ENCODE measurements at places on chromosomes 3 and 15. TPM values are rescaled to one million over a fixed set of nuclear protein-coding genes. Genes with fewer than 3 reads are reported as not detected.

The AAGAB gene
- polyA plus RNA-seq = 62.0 TPM

The GOLGA8N gene
- 35.4 TPM for polyA plus RNA-seq

The WDR93 gene
- 3.7 TPM for polyA plus RNA-seq

The IL17RD gene
- 66.6 TPM for polyA plus RNA-seq

The TGM4 gene
- polyA plus RNA-seq = 0.18 TPM

The C2CD4B gene
- polyA plus RNA-seq = 0.28 TPM

The LNP1 gene
- polyA plus RNA-seq = 6.8 TPM

The EFHB gene
- polyA plus RNA-seq = 2.5 TPM

GRCh38 chr3:194541483-194541882, 54.7 kb upstream of the ATP13A3 start:
- DNase-seq = no peak

DNA sequence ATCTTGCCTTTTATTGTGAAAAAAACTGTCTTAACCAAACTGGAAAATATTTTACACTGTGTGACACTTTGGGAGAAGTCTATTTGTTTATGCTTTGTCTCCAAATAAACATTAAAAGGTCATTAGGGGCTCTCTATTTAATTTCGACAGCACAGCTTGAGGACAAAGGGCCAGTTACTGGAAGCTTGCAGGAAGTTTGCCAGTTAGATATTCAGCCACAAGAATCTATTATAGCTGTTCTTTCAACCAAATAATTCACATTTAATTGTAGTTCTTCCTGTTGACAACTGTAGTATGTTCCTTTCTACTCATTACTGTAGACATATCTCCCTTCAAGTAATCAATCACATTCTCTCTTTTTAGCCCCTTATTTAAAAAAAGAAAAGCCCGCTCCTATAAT, 6.1 kb downstream of the CP start:
- peak; percentile 36 for DNase-seq

DNA sequence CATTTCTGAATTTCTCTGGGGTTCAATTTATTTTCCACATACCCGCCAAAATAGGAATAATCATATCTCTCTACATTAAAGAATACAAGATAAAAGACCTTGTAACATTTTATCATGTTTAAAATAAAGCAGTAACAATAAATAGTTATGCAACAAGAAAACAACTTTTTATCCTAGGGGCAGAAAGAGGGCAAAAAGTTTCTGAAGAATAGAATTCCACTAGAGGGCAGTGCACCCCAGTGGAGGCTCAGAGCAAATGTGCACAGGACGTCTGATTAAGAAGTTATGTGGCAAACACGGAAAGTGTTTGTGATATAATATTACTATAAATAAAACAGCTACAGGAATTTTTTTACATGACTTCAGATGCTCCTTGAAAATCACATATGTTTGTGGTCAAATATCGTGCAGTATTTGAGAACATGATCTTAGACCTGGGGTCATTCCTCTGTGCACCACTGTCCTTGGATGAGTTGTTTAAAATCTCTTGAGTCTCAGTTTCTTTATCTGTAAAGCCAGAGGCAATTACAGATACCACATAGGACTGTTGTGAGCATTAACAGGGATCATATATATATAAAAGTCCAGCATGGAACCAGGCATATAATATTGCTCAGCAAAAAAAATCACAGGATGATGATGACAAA, 13.2 kb upstream of the PIK3R4 start:
- DNase-seq = no peak

- no peak for DNase-seq
These were observed 35.7 kb upstream of the CPB1 start for GRCh38 chr3:148791920-148792319.

DNA sequence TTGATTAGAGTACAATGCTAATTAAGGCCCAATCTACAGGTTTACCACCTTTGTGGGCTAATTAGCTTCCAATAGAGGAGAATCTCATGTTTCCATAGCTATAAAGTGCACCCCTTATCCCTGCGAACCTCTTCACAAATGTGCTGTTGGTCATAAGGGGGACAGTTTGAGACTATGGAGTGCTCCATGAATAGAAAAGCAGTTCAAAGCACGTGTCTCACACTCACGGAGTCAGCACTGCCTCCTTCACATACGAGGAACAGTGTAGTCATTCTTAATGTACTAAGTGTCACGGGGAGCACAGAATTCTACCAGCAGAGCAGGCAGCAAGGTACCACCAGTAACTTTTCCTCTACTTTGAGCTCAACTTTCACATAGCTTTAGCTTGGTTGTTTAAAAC, 62.1 kb downstream of the ETV5 start:
- DNase-seq = no peak

DNA sequence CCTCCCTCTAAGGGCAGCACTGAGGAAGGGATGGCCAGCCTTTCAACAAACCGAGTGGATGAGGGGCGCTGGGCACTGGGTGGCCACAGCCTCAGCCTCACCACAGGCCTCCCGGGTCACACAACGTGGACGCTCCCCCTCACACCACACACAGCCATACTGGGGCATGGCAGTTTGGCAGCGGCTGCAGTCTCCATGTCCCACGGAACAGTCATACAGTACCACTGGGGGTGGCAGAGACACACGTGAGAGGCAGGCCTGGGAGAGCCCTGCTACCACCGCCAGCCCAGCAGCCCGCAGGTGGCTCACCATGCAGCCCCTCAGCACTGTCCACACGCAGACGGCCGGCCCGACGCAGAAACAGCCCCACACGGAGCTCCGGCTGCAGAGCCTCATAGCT, 11.7 kb downstream of the PLXNB1 start:
- no peak for DNase-seq

DNA sequence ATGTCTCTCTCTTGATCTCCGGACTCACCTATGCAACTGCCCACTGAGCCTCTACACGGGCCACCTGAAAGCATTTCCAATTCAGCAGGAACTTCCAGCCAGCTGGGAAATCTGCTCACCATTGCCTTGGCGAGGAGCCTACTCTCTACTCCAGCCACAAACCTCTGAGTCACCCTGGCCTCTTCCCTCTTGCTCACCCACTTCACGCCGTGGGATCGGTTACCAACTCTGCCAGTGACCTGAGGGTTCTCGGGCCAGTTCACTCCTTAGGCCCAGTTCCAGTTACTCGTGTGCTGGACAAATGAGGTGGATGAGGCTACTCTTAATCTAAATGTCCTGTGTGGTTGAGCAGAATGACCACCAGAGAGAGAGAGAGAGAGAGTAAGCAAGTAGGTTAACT, 70.1 kb downstream of the CEMIP start:
- DNase-seq = no peak

DNA sequence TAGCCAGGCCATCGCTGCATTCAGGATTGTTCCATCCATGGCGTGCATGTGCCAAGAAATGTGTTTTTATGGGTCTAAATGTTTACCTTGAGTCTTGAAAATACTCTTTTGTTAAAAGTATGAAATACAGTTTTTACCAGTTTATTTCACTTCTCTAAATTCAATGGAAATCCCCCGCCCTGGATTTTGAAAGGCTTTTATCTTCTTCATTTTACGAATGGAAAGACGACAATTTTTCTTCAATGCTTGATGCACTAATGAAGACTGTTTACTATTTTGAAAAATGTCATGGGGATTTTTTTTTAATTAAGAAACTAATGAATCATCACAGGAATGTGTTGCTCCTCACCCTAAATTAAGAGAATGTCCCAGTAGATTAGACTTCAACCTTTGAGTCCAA, 83.5 kb downstream of the FAM81A start:
- DNase-seq = no peak

- no peak for DNase-seq
These were observed 197.7 kb upstream of the CTNNB1 start for GRCh38 chr3:41001556-41001955.

- no peak for DNase-seq
These were observed 239.0 kb downstream of the ZNF621 start for GRCh38 chr3:40763807-40764206.

DNA sequence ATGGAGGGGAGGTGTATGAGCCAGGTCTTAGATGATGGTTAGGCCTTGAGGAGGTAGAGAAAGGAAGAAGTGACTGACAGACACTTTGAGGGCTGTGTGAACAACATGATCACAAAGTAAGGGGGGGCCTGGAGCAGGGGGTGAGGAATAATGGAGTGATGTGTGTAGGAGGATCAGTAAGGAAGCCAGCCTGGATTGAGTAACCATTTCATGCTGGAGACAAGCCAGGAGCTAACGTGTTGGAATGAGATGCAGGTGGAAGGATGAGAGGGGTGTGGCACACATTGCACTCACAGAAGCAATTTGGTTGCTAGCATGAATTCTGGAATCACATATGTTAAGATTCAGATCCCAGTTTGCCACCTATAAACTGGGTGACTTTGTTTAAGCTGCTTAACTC, 65.5 kb downstream of the BBX start:
- DNase-seq = no peak

DNA sequence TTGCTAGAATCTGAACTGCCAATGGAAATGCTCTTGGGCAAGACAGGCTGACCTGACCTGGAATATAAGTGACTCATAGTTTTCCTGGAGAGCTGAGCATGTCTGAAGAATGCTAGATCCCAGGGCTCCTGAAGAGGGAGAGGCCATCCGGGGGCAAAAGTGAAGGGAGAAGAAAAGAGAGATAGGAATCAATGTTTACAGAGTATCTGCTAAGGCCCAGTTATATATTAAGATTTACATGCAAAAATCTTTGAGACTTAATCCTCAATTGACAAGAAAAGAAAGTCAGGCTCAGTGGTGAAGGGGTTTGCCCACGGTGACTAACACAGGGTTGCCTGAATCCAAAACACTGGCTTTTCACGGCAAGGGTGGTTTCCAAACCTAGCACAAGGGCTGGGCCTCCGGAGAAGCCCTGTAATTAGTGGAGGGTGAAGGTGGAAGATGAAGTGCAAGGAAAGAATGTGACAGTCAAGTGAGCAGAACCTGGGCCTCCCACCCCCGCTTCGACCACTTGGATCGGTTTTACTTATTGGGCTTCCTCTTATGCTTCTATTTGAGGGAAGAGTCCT, 91.7 kb upstream of the FGF12 start:
- DNase-seq = no peak
